LHCN-M2 (cell line): ENCODE measurements at places on chromosomes 11 and 22. TPM values are rescaled to one million over a fixed set of nuclear protein-coding genes. Genes with fewer than 3 reads are reported as not detected.

Gene NXPE4
- not detected in 2 replicates for total RNA-seq

Gene DYNC2H1
- 27.7 and 31.7 TPM in 2 replicates for total RNA-seq

Gene MRGPRX4
- total RNA-seq = not detected in 2 replicates

Gene SYTL2
- total RNA-seq = 75.8 and 84.4 TPM in 2 replicates

Gene MPEG1
- total RNA-seq = not detected in 2 replicates

Gene CD248
- 0.06 TPM in 1 of 2 replicates, not detected in the other for total RNA-seq

Gene AP2A2
- 39.0 and 40.3 TPM in 2 replicates for total RNA-seq

Gene TRIM66
- total RNA-seq = 2.2 and 8.5 TPM in 2 replicates

Gene CCDC73
- not detected in 2 replicates for total RNA-seq

Gene APOL5
- not detected in 2 replicates for total RNA-seq

Gene OR52A1
- not detected in 2 replicates for total RNA-seq

Gene SLCO2B1
- total RNA-seq = not detected in 2 replicates

Gene PTGDR2
- 0.06 TPM in 1 of 2 replicates, not detected in the other for total RNA-seq
